ENCODE measurements at places on chromosomes 6 and 20.

- DNase-seq: no peak
Observed at GRCh38 chr6:134455319-134455718, 137.4 kb upstream of the SGK1 start.

GRCh38 chr6:45710304-45710821 is 305.3 kb downstream of the CLIC5 start:
- DNase-seq: no peak

DNA sequence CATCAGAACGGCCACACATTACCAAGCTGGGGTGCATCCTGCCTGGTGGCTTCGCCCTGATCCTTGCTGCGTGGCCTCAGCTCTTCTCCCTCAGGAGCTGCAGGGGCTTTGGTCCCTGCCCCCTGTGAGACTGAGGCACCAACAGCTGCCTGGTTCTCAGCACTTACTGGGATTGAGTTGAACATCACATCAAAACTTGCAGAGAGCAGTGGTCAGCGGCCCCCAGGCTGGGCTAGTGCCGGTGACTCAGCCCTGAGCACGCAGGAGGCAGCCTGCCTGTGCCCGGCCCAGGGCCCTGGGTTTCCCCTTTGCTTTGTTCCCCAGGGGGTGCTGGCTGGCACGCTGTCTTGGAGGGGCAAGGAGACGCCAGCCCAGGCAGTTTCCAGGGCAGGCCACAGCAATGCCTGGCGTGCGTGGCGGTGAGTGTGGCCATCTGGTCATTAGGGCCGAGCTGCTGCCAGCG is 63.3 kb downstream of the DLL1 start:
- DNase-seq: no peak

- DNase-seq: no peak
Observed at GRCh38 chr6:85343428-85343827, 106.5 kb upstream of the NT5E start.

GRCh38 chr20:61850926-61851900 is 214.5 kb downstream of the TAF4 start:
- DNase-seq: no peak

DNA sequence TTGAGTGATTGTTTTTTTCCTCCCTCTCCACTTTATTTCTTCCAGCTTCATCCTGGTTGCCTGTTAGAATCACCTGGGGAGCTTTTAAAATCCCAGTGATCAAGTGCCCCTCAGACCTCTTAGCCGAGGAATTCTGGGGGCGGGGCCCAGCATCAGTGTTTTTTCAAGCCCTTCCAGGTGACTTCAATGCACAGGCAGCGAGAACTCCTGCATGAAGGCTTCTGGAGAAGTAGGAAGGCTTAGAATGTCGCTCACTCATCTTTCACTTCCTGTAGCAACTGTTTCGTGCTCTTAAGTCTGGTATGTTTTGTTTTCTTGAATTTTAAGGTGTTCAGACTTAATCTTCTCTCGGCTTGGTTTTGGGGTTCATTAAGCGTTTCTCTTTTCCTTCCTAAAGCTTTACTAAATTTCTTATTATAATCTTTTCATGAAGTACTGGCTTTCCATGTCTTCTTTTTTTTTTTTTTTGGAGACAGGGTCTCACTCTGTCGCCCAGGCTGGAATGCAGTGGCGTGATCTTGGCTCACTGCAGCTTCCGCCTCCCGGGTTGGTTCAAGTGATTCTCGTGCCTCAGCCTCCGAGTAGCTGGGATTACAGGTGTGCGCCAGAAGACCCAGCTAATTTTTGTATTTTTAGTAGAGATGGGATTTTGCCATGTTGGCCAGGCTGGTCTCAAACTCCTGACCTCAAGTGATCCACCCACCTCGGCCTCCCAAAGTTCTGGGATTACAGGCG is 30.9 kb upstream of the TULP1 start:
- no peak for DNase-seq

- DNase-seq: peak; percentile 45
Observed at GRCh38 chr6:31203345-31203979, 33.0 kb upstream of the POU5F1 start.

GRCh38 chr6:31490115-31490873 is 7.7 kb upstream of the MICB start:
- DNase-seq: no peak

DNA sequence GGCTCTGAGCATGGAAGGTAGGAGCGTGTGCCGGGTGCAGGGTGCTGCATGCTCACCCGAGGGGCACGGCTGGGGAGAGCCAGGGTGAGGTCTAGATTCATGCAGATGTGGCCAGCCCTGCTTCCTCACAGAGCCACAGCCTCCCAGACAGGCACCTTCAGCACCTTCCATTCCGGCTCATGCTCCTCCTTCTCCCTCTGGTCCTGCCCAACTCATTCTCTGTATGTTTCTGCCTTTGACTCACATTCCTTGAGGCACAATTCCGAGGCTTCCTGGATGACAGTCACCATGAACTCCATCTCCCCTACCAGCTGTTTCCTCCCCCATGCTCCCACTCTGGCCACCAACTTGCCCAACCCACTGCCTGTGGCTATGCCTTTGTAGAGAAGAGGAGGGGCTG is 35.4 kb downstream of the DACT2 start:
- no peak for DNase-seq

DNA sequence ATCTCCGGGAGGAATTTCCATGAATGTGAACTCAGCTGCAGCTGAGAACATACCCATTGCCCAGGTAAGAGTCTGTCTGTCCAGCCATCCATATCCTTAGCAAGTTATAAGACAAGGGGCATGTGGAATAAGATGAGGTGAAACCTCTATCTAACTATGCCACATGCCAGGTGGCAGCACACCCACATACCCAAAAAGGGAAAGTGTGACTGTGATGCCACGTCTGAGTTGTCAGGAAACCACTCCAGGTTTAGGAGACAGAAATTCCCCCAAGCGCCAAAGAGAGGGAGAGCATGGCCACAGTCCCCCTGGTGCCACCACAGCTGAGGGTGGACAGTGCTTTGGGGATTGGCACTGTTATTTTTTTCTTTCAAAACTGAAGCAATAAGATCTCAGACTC is 36.7 kb downstream of the SYNDIG1 start:
- no peak for DNase-seq

- no peak for DNase-seq
Observed at GRCh38 chr6:107237992-107238660, 122.8 kb upstream of the BEND3 start.

DNA sequence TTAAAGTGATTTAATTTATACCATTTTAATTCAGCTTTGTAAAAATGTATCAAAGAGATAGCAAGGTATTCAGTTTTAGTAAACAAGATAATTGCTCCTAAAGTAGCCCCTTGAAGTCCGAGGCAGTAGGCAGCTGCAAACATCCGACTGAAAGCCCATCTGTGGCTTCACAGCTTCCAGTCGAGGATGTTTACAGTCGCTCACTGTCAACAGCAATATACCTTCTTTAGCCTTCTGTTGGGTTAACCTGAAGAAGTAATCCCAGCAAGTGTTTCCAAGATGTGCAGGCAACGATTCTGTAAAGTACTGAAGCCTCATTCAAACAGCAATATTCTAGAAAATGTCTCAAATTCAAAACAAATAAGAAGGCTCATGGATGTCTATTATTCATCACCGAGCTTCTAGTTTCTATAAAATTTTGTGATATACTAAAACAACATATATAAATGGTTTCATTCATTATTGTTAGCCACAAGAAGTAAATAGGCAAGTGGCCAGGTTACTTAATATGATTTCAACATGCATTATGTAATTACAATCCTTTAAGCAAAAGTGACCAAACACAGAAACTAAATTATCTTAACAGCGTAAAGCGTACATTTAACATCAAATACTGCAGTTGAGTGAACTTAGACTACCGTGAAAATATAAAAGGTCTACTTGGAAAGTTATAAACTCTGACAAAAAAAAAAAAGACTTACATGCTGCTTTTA is 115.0 kb downstream of the OGFRL1 start:
- no peak for DNase-seq

DNA sequence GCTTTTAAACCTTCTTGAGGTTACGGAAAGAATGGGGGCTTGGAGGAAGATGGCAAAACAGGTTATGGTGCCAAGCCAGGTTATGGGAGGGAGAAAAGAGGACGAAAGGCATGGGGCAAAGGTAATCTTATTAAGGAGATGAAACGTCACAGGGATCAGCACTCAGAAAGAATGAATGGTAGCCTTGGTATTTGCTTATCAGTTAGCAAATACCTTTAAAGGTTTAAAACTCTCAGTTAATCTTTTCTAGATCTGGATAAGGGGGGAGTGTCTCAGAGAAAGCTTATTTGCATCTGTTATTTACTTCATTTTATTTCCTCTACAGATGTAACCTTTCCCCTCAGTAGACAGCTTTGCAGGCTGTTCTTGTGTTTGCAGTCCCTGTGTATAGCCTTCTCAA is 55.5 kb upstream of the EEF1E1 start:
- peak; percentile 21 for DNase-seq

DNA sequence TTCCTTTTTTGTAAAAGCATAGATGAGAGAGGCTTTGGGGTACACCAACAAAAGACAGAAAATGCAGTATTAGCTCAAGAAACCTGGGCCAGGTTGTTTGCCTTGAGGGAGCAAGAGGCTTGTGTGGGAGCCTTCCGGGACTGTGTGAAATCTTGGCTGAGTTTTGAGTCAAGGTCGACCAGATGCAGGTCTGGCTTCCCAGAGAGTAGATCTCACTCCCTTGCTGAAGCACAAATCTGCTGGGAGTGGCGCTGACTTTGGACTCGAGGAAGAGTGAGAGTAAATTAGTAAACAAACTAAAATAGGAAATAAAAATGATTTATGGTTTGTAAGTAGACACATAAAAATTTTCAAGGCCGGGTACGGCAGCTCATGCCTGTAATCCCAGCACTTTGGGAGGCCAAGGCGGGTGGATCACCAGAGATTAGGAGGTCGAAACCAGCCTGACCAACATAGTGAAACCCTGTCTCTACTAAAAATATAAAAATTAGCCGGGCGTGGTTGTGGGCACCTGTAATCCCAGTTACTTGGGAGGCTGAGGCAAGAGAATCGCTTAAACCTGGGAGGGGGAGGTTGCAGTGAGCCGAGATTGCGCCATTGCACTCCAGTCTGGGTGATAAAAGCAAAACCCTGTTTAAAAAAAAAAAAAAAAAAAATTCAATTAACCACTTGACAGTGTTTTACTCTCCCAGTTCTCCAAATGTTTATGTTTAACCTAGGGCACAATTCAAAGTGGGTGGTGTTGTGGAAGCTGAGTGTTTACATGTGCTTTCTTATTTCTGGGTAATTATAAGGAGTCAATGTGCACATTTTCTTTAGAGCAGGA is 27.7 kb upstream of the EDN1 start:
- peak; percentile 32 for DNase-seq

DNA sequence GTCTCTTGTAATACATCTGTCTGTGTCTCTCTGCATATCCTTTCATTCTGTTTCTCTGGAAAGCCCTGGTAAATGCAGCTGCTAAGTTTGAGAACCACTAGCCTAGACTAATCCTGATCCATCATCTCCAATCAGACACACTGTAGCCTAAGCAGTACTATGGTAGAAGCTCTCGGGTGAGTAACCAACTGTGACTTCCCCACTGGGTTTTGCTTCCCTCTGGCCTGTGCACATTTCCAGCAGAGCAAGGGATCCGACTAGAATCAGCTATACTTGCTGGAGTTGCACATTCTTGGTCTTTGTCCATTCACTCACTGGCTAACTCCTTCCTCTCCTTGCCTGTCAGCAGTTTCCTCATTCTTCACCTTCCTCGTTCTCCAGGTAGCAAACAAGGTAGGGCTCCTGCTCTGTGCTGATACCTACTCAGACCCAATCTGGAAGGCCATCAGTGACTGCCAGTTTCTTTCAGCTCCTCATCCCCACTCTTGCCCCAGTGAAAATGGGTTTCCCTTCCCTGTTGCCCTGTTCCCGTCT is 184.2 kb downstream of the PLCB4 start:
- DNase-seq: peak; percentile 17

DNA sequence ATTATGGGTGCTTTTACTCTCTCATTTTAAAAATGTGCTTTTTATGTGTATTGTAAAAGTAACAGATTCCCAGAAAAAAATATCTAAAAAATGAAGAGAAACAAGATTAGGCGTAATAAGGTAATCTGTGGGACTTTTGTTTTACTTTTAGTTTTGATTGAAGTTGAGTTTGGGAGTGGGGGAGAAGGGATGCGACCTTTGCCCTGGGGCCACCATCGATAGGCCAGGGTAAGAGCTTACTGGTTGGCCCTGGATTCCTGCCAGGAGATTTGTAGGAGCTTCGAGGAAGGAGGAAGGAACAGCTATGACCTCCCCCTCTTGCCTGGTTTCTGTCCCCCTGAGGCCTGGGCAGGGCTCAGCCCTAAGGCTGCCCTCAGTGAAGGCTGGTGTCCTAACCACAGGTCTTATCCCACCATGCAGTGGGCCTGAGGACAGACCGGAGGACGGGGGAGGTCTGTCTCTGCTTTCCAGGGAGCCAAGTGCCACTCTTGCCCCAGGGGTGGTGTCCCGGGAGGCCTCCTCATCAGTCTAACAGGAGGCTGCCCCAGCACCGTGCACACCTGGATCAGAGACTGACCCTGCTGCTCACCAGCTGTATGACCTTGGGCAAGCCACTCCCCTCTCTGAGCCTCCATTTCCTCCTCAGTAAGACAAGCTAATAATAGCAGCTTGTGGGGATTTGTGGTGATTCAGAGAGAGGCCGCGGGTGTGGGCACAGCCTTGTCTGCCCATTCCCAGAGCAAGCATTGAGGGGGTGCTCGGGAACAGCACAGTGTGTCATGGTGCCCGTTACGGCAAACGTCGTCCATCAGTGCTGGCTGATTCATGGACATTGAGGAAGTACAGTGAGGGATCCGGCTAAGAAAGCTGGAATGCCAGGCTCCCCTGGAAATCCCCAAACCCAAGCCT is 21.2 kb downstream of the TGM2 start:
- DNase-seq: no peak

DNA sequence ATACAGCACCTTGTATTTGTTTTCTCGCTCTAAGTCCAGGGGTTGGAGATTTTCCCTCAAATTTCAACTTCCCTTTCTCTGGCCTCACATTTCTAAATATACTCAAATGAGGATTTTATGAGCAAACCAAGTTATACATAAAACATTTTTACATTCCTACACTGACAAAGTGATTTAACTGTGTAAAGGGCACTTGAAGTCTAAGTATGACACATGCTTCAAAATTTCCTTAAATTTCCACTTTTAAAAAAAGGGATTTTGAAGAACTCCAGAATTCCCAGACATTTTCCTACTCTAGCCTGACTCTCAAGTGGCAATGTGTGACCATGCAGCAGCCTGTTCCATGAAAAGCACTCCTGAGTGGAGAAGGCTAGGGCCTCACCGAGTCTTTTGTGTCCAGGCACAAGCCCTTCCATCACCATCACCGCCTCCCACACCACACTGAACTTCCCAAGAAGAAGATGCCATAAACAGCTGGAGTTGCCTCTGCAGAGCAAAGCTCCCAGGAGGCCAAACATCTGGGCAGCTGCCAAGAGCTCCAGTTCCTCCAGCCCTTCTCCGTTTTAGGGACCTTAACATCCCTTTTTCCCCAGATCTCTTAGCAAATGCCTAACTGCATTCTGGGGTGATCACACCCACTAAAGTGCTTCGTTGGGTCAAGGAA is 68.9 kb downstream of the NCR2 start:
- DNase-seq: no peak
